ENCODE measurements at places on chromosomes 5 and 9.

GRCh38 chr9:109314011-109314531 is 6.8 kb downstream of the EPB41L4B start:
- no peak for DNase-seq

GRCh38 chr9:90722071-90722470 is 79.4 kb upstream of the DIRAS2 start:
- DNase-seq: no peak

GRCh38 chr5:1135696-1136525 is 24.0 kb upstream of the SLC12A7 start:
- DNase-seq: no peak

GRCh38 chr5:175697846-175698245 is 40.0 kb downstream of the HRH2 start:
- DNase-seq: no peak

DNA sequence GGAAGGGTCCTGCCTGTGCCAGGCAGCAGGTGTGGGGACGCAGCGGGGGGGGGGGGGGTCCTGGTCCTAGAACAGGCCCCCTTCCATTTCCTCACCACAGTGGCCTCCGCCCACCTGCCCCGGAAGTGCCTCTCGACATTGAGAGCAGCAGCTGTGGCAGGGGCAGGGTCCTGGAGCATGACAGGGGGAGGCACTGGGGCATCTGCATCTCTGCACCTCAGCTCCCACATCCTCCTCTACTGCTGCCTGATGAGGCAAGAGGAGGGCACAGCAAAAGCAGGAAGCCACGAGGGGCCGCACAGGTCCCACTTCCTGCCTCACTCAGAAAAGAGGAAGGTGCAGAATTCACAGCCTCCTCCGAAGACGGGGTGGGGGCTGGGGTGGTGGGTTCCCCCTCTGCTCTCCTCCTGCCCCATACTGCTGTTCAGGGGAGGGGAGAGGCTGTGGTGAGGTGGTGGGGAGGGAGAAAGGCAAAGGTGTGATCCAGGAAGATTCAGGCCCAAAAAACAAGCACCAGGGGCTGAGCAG is 14.8 kb downstream of the AKNA start:
- peak; percentile 63 for DNase-seq

GRCh38 chr5:44665101-44665701 is 143.5 kb upstream of the MRPS30 start:
- DNase-seq: no peak

GRCh38 chr5:38515646-38516045 is 40.8 kb downstream of the LIFR start:
- no peak for DNase-seq

- no peak for DNase-seq
These were observed 108.4 kb downstream of the KCNIP1 start for GRCh38 chr5:170612256-170612678.

GRCh38 chr5:160961761-160962160 is 109.8 kb upstream of the ATP10B start:
- no peak for DNase-seq

DNA sequence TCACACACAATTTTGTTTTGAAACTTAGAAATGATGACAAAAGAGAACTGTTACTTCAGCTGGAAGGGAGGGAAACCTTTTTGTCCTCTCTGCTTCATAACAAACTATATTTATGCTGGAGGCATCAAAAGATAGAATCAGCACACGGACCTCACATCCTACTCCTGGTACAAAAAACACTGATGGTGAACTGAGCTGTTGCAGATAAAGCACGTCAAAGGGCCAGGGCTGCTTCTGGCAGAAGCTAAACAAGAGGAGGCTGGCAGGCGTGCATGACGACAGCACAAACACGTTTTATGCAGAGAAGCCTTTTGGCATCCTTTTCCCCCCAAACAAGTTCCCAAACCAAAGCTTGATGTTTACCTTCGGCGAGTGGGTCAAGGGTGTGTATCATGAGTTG is 169.6 kb downstream of the SLC24A2 start:
- no peak for DNase-seq

- DNase-seq: no peak
These were observed 6.2 kb downstream of the MAPKAP1 start for GRCh38 chr9:125700791-125701190.

DNA sequence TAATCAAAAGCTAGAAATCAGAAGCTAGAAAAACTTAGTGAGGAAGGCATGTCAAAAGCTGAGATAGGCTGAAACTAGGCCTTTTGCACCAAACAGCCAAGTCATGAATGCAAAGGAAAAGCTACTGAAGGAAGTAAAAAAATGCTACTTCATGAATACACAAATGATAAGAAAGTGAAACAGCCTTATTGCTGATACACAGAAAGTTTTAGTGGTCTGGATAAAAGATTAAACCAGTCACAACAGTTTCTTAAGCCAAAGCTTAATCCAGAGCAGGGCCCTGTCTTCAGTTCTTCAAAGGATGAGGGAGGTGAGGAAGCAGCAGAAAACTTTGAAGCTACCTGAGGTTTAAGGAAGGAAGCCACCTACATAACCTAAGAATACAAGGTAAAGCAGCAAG is 102.5 kb upstream of the SH3GL2 start:
- DNase-seq: no peak

Data from stimulated activated CD8-positive, alpha-beta memory T cell treated with anti-CD3 and anti-CD28 coated beads, Interleukin-12 subunit alpha, Interleukin-12 subunit beta, amount 100 ng/mL, for 4 hours (primary cell).